ENCODE measurements at places on chromosomes 5 and 9.
A peak's percentile ranks its signal among the peaks of the same experiment; 100 is the strongest.

DNA sequence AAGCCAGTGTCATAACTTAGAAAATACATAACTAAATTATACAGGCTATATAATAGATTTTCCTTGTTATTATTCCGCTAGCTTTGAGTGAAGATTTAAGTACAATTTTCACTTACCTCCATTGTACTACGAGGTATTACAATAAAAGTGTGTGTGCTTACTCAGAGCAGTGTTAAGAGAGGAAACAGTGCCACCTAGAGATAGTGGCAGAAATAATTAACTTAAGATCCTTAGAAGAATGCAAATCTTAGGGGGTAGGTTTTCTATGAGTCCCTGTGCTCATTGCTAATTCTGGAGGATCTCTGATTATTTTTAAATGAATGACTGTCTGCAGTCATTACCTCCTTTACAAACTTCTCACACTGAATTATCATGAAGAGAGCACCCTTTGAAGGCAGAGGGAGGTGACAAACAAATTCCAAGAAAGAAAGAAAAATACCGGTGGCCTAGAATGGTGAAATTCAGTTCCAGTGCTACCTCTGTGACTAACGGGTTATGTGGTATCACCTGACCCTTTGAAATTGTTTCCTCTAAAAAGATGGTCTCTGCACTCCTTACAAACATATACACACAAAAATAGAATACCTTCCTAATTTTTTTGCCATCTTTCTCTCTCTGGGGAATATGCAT, 379.8 kb downstream of the TRIM36 start:
- no peak for DNase-seq

GRCh38 chr5:147101659-147102369, 133.0 kb upstream of the STK32A start:
- no peak for DNase-seq

DNA sequence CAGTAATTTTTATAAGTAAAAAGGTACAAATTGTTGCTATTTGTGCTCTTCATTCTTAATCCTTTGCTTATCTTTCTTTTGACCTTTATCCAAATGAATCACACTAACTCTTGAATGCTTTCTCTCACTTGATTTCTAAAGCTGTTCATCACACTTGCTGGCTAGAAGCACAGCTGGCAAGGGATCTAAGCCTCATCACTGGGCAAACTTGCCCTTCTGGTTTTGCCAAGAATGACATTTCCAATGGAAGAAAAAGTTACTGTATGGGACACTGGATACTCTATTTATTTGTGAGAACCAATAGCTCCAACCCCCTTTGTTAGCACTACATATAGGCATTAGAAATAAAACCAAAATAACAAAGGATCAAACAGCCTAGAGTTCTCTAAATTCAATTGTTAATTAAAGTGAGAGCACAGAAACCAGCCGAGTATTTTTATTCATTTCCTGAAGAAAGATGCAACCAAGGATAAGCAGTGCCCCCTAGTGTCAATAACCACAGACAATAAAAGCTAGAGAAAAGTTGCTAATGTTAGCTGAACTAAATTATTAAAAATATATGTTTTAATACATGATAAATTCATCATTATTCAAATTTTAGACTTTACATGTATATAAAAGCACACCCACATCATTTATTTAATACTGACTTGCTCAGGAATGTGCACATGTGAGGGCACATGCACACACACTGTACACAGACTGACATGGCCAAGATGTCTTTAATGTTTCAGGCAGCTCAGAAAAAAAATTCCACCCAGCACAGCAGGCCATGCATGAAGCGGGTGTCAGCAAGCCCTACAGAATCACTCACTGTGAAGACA, 59.8 kb upstream of the POU5F2 start:
- DNase-seq = no peak

DNA sequence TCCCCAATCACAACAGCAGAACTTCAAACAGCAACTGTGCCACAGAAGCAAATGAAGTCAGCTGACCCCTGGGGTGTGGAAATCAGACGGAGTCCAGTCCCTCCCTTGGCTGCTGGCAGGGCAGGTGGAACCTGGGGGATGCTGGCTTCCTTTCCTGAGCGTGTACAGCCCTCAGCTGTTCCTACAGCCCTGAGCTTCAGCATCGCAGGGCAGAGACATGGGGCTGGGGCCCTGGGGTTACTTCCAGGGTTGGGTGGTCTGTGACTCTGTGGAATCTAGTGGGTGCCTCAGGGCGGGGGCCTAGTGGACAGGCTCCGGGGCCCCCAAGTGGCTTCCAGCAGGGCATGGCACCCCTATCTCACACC, 7.3 kb upstream of the RXRA start:
- DNase-seq = no peak

DNA sequence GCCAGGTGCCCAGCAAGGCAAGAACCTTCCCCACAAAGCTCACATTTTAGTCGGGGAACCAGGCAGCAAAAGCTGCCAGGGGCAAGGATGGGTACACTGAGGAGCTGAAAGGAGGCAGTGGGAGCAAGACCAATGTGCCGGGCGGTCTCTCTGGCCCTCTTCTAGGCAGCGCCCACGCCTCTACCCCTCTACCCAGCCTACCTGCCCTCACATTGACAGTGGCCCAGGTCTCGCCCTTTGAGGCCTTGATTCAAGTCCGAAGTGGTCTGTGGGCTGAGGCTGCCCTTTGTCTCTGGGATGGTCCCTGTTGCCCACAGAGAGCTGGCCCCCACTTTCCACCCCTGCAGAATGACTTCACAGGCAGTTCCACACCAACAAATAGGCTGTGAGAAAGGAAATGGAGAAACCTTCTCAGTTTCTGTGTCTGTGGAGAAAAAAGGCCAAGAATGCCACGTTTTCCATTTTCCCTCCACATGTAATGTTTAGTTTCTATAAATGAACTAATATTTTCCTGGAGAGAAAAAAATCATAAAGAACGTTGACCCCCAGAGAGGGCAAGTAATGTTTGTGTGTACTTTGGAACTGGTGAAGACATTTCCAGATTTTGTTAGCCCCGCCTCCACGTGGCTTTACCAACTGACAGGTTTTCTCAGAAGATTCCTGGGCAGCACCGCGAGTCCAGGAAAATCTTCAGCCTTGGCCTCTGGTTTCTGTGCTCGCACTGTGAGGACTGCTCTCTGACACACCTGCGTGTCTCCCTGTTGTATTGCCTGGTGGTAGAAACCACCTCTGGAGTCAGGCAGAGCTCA, 57.4 kb upstream of the ANGPTL2 start:
- peak; percentile 17 for DNase-seq

DNA sequence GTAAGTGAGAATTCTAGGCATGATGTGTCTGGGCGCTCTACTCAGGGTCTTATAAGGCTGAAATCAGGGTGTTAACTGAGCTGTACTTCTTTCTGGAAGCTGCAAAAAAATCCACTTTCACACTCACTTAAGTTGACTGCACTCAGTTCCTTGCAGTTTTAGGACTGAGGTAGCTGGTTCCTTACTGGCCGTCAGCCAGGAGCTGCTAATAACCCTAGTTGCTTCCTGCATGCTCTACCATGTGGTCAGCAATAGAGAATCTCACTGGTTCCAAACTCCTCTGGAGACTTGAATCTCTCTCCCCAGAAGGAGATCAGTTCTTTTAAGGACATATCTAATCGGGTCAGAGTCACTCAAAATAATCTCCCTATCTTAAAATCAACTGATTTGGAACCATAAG, 911.2 kb downstream of the EFNA5 start:
- DNase-seq = no peak

Measured in breast epithelium (tissue), 4 donors.